Hypothalamus (tissue), 51 donors: ENCODE measurements at places on chromosomes 16 and 17.
A peak's percentile ranks its signal among the peaks of the same experiment; 100 is the strongest.

GRCh38 chr17:3535253-3535995, 22.2 kb downstream of the TRPV3 start:
- DNase-seq = peak; percentile 34

DNA sequence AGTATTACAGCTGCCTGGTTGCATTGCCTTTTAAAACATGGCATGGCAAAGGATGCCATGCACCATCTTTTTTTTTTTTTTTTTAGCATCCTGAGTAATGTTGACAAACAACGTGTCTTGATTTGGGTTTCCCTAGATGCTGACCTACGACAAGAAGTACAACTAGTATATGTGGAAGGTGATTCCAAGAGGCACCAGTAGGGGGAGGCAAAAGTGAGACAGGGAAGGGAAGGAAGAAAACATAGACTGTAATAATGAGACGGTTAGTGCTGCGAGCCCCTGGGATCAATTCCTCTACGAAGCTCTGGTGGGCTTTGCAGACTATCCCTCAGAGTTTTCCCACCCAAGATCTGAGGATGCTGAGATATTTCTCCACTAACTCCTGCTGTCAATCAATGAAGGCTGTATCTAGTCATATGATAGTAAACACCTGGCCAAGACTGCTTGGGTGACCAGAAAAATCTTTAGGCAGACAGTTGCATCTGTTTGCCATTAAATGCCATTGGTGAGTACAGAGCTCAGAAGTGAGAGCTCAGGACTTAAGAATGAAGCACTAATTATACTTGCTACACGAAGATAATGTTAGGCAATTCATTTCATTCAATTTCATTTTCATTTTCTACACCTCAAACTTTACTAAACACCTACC, 458.6 kb upstream of the GOT2 start:
- DNase-seq = no peak

DNA sequence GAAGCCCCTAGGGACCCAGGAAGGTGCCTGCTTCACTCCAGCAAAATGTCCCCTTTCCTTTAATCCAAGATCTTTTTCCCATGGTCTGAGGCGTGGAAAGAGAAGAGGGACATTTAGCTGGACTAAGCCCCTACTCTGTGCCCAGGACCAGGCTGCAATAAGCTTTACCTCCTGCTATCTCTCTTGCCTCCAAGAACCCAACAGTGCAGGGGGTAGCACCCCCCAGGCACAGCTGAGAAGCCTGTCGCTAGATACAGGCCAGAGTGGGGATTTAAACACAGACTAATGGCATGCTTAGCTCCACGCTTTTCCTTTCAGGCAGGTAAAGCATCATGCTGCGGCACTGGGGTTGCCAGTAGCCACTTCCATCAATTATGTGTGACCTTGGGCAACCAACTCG, 24.5 kb upstream of the CCL1 start:
- no peak for DNase-seq

GRCh38 chr17:82604532-82604931, 43.7 kb downstream of the WDR45B start:
- no peak for DNase-seq

GRCh38 chr17:48595278-48595999, 1.9 kb upstream of the HOXB5 start:
- DNase-seq = no peak
